ENCODE measurements at places on chromosomes 11 and 22. TPM values are rescaled to one million over a fixed set of nuclear protein-coding genes. Genes with fewer than 3 reads are reported as not detected.

GRCh38 chr22:30262112-30262511 lies 4.5 kb downstream of the OSM start:
- no peak for DNase-seq

DNA sequence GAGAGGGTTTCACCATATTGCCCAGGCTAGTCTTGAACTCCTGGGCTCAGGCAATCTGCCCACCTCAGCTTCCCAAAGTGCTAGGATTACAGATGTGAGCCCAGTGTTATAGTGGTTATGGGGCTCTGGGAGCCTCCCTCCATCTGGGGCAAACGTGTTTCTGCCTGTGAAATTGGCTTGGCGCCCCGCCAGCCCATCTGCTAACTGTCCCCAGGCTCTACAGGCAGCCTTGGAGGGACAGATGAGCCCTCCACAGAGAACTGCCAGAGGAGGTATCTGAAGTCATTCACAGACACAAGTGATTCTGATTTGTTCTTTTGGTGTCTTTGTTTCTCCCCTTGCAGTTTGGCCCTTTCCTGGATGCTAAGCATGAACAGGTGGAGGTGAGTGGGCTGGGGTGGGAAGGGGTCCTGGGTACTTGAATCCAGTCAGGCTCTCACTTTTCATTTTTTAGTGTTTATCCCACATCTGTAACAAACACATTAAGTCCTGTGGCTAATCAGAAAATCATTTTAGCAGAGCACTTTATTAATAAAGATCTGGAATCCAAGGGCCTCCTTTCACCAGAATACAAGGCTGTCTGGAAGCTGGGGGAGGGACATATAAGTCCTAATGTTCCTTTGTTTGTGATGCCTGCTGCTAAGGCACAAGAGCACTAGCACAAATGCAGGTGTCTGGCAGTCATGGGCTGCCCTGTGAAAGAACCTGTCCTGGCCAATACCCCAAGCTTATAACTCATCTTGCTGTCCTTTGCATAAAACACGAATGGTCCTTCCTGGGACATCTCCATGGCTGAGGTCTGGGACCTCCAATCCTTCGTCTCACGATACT lies 25.7 kb upstream of the CDC42EP2 start:
- DNase-seq, result no peak

DNA sequence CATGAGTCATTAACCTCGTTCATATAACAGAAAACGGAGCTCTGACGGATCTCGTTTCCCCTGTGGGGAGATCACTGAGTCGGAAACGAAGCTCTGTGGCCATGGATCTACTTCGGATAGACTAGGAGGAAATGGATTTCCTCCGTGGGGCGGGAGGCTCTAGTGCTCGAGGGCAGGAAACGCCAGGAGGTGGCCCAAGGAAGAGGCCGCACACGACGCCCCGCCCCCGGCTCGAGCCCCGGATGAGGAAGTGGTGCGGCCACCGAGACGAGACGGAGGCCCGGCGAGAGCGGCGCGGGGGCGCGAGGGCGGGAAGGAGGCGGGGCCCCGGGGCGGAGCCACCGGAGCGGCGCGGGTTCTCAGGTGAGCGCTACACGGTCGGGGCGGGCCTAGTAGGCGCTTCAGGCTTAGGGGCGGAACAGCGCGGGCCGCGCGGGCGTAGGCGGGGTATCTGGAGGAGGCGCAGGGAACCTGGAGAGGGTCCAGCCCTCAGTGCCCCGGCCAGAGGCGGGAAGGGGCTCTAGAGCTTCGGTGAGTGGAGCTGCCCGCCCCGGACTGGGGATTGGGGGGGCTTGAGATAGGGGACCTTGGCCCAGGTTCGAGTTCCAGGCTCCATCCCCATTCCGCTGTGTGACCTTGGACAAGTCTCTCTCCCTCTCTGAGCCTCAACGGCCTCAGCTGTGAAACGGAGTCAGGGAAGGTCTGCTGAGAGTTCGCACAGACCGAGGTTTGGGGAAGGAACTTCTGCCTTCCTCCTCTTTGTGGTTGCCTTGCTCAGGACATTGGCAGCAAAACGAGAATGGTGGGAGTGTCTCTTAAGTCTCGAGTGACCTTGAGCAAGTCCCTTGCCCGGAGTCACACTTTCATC lies at the start of gene DEPDC5:
TSS of gene DEPDC5 (plus strand) at position 386 of the 868 bp plus-strand sequence. CDS start 903 bp downstream, outside the sequence.
- DNase-seq, result peak; percentile 98

DNA sequence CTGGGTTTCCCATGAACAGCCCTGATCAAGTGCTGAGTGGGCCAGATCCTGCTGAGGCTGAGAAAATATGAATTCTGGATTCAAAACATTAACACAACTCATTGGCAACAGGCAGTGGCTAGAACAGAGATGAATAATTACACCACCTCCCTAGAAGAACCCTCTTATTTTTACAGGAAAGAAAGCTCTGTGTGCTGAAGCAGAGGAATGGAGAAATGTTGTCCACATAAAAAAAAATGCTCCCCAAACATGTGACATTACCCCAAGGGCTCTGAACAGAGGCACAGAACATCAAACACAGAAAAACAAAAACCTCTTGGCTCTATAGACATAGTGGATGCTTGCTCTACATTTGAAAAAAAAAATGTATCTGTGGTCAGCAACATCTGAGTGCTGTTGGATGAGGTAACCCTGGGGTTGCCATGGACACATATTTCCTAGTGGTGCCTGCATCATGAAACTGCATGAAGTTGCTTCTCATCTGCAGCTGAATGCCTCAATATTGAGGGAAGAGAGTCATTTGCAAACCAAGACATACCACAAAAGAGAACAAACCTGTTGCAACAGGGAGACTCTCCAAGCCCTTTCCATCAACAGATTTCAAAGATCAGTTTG lies 98.8 kb downstream of the SNX19 start:
- no peak for DNase-seq

DNA sequence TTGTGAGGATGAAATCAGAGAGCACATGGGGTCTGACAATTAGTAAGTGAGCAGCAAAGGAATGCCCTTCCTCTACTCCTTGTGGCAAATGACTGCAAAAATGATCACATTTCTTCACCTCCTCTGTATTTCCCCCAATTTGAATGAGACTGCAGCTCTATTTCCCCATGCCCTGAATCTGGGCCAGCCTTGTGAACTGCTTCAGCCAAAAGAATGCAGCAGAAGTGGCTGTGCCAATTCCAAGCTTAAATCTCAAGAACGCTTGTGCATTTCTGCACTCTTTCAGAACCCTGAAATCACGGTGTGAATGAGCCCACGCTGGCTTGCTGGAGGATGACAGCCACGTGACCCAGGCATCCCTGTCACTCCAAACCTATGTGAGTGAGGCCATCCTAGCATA lies 9.9 kb downstream of the SLC43A3 start:
- DNase-seq, result no peak

GRCh38 chr11:47154616-47155570 lies 21.8 kb downstream of the ARFGAP2 start:
- DNase-seq, result no peak

DNA sequence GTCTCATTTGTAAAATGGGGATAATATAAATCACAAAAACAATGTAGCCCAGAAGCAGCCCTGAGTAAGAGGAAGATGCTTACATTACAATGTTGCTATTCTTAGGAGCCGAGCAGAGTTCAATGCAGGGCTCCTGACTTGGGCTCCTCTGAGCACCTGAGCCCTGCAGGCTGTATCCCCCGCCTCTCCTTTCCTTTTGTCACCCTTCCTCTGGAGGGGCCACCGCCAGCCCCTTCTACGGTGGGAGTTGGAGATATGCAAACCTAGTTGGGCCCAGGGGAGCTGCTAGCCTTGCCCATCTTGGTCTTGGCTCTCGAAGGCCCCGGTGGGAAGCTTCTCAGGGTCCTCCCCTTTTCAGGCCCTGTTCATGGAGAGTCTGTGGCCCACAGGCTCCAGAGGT lies 8.4 kb upstream of the CSNK1E start:
- no peak for DNase-seq

- no peak for DNase-seq
Measured at GRCh38 chr11:46537121-46537520, 56.7 kb downstream of the AMBRA1 start.

GRCh38 chr11:113317339-113317738 lies 3.0 kb downstream of the TTC12 start:
- DNase-seq, result no peak

DNA sequence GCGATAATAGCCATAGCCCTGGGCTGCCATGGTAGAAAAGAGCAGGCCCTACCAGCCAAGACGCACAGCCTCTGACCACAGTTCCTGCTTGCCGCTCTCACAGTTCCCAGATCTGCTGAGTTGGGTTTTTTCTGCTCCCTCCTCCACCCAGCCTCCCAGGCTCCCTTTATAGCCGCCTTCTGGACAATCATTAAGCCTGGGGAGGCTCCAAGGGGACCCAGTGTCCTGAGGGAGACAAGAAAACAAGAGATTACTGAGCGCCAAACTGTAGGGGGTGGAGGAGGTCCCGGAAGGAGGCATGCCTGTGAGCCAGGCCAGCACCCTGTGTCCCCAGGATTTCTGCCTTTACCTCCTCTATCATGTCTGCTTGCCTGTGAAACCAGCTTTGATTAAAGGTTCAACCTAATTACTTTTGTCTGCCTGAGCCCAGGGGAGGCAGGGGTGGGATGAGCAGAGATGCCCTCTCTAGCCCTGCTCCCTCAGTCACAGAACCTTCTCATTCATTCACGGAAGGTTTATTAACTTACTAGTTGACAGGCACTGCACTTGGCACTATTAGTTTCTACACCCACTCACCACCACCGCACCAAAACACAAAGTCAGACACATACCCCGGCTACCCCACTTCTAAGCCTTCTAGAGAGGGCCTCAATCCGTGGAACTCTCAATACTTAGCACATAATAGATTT lies 1.2 kb downstream of the SLC37A4 start:
- peak; percentile 81 for DNase-seq

GRCh38 chr22:19912271-19912999 lies 29.1 kb upstream of the COMT start:
- DNase-seq, result no peak

- DNase-seq, result no peak
Measured at GRCh38 chr11:121887569-121887968, 228.4 kb downstream of the BLID start.

DNA sequence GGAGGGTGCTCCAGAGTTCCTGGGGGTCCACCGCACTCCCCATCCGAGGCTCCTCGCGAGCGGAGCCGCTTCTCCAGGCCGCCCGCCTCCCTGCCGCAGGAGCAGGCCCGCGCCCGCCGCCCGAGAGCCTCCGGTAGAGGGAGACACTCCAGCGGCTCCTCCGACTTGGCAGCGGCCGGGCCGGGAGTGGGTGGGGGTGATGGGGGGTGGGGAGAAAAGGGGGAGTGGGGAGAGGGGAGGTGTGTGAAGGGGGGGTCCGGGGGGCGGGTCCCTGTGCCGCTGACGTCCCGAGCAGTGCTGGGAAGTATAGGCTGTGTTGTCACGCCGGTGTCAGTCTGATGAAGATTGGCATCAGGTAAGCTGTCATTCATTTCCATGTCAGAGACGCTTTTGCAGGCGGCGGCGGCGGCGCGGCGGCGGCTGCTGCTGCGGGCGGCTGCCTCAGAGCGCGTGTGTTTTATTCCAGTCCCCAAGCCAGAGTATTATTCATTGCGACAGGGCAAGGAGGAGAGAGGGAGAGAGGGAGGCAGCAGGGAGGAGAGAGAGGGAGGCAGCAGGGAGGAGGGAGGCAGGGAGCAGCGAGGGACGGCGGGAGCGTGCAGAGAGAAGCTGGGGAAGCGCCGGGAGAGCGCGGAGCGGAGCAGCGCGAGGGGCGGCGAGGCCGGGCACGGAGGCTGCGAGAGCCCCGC lies at the start of gene PKNOX2:
TSS of gene PKNOX2 (plus strand) at position 330 of the 689 bp plus-strand sequence. CDS start 186,555 bp downstream, outside the sequence.
- peak; percentile 77 for DNase-seq

- no peak for DNase-seq
Measured at GRCh38 chr11:7175007-7175406, 76.7 kb upstream of the SYT9 start.

DNA sequence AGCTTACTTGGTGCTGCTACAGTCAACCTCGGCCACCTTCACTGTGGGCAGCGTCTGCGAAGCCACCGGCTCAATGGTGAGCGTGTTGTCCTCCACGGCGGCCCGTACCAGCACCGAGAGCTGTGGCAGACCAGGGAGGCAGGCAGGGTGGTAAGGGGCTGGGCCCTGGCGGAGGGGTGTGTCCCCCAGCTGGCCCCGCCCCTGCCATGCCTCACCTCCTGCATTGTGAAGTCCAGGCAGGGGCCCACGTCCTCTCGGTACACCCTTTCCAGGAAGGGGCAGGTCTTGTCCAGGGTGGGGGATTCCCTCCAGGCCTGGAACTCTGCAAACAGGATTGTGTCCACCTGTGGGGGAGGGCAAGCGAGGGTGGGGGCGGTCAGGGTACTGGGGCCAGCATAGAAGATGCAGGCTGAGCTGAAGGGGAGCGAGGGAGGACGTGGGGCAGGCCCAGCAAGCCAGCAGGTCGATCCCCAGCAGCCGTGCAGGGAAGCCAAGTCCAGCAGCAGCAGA lies 12.8 kb downstream of the RAB3IL1 start:
- peak; percentile 81 for DNase-seq

DNA sequence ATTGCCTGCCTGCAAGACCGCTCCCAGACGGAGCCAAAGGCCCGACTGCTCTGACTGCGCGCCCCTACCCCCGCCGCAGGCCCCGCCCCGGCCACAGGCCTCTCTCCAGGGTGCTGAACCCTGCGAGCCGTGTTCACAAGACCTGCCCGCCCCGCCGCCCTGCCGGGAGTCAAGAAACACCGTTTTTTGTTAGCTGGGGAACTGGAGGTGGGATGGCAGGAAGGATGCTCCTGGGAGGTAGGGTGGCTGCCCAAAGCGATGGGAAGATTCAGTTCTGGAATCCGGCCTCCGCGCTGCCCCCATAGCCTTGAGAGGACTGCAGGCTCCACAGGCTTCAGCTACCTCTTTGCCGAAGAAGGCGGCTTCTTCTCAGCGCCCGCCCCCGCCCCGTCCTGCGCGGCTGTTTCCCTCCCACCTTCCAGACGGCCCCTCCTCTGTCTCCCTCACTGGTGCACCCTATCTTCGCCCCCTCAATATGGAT lies 2.7 kb upstream of the PDE2A start:
- peak; percentile 47 for DNase-seq

DNA sequence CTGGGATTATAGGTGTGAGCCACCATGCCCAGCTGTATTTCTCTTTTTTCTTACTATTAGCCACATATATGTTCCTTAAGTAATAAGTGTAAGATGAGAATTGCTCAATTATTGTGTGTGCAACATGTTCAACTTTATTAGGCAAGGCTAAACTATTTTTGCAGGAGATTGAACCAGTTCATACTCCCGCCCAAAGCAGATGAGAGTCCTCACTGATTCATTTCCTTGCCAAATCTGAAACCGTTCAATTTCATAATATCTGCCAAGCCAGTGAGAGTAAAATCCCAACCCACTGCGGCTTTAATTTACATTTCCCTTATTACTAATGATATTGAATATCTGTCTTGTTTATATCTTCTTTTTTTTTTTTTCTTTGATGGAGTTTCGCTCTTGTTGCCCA lies 48.4 kb downstream of the KCNJ4 start:
- no peak for DNase-seq

Gene SHISAL1
- total RNA-seq, result 0.35 TPM

Gene OR10A2
- total RNA-seq, result not detected

Gene VPREB1
- not detected for total RNA-seq

Gene ELMOD1
- not detected for total RNA-seq

Gene FOSL1
- total RNA-seq, result 0.50 TPM

Gene KCNK4
- not detected for total RNA-seq

Gene FOLR3
- total RNA-seq, result 0.40 TPM

Gene CEND1
- total RNA-seq, result not detected

Gene OR5M3
- total RNA-seq, result not detected

Gene BTBD18
- not detected for total RNA-seq
